Right renal pelvis (tissue), 4 donors: ENCODE measurements at places on chromosomes 11 and 22.

- no peak for DNase-seq
Measured at GRCh38 chr11:61280883-61281580, 14.1 kb downstream of the VWCE start.

- DNase-seq = no peak
Measured at GRCh38 chr11:126115127-126115495, 52.4 kb upstream of the CDON start.

- no peak for DNase-seq
Measured at GRCh38 chr11:832529-833113, at the start of gene CD151. TSS of gene CD151 (plus strand) at chr11:832952. CDS start at chr11:836070, 3,118 bp downstream.

- no peak for DNase-seq
Measured at GRCh38 chr11:34065505-34066203, 14.1 kb downstream of the CAPRIN1 start.

DNA sequence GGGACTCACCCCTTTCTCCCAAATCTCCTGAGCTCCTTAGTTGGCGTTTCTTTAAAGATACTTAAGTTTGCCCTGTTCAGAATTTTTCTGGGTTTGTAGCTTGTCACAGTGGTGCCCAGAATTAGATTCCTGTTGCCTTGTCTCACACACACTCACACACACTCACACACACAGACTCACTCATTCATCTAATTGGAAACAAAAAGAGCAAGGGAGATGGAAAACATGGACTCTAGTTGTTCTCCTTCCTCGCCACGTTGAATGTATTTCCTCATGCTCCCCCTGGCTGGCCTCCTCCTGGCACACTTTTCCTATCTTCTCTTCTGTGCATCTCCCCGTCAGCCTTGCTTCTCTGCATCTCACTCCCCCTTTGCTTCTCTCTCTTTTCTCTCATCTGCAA lies 752.3 kb downstream of the NTM start:
- DNase-seq = no peak

DNA sequence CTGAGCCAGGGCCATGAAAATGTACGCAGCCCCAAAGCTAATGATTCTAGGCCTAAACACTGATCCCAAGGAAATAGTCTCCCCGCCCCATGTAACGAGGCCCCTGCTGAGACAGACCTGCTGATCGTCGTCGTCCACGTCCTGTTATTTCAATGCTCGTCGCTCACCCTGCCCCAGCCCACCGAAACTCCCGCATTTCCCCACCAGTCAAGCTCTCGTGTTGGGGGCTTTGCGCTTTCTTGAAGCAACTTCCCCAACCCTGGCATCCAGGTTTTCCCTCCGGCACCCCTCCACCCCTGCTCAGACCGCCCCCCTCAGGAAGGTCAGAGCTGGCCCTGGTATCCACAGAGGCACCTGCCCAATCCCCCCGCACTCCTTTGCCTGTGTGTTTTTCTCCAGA lies 58.8 kb upstream of the LINC01488 start:
- no peak for DNase-seq

DNA sequence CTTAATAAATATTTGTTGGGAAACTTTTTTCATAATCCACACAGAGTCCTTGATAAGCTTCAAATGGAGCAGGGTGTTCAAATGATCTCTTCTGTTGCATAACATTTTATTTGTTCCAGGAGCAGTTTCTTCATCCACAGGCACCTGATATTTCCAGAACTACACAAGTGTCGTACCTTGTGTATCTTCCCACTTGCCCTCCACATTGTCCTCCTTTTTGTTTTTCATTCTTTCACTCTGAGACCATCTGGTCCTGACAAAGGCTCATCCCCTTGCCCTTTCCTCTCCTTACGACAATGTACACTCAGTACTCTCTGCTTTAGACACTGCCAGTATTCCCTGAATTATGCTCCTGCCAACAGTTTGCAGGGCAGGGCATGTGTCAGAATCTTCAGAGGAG lies 5.2 kb upstream of the AMOTL1 start:
- no peak for DNase-seq

DNA sequence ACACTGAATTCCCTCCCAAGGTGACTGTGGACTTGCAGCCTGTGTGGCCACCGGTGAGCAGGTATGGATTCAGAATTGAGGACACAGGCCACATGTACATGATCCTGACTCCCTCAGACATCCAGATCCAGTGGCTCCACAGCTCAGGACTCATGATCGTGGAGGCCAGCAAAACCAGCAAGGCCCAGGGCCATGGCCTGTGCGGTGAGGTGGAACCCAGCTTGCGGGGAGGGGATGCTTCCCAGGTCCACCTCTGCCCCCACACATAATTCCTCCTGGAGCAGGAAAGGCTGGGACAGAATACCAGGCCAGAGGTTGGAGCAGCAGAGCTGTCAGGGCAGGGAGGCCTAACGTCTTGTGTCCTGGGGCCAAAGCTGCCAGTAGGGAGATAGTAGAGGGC lies 82.1 kb downstream of the OTOG start:
- DNase-seq = no peak

DNA sequence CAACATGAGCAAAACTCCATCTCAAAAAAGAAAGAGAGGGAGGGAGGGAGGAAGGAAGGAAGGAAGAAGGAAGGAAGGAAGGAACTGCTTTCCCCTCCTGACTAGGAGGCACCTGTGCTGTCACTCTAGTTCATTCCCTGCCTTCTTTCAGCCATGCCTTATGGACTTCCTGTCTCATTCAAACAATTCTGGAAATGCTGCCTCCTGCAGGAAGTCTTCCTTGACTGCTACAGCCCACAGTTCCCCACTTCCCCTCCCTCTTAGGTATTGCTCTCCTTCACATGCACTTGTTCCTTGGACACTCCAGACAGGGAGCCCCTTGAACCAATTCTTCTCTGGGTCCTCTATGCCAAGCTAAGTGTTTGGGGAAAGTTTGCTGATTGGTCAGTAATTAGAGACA lies 31.6 kb upstream of the WNT11 start:
- no peak for DNase-seq

DNA sequence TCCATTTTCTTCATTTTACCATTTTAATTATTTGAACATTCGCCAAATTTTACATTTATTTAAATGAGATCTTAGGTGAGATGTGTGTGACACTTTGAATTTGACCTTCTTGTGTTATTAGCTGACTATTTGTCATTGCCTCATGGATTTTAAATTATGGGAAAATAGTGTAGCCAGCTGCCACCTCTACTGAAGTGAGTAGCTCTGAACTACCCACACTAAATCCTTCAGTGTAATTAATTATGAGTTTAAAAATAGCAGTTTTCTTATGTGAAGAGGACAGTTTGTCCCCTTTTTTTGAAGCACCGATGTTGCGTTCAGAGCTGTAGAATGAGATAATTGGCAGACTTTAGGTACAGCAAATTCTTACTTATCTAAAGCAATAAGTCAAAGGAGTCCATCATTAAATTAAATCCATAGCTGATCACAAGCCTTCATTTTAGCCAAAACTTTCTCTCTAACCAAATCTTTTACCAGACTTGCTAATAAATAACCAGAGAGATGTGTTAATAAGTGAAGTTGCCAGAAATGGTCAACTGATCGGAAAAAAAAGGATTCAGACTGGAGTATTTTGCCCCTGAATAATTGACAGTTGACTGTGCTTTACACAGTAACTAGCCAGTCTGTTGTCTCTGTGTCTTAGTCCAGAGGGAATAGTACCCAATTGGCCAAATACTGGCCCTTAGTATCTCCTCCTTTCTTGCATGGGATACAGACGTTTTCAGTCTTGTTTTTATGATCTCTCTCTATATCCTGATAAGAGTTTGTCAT lies 75.0 kb downstream of the ZC3H12C start:
- DNase-seq = no peak

DNA sequence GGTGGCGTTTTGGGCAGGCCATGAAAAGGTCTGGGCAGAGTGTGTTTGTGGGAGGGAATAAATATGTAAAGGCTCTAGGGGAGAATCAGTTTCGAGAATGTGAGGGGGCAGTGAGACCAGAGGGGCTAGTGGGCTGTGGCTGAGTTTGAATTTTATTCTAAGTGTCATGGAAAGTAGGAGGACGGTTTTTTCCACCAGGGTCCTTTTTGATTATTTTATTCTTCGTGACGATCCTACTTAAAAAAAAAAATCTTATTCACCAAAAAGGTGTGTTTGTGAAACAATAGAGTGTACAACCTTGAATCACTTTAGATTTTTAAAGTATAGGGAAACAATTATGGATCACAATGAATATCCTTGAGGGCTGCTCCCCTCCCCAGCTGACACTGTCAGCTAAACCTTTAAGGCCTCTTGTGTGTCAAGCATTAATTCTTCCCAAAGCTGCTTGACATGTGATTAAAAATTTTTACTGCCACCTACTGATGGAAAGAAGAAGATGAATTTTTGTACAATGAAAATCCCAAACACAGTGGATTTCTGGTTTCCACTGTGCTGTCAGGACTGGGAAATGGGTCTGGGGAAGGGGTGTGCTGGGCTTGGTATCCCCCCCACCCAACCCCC lies 107.5 kb upstream of the OR4B1 start:
- DNase-seq = no peak

DNA sequence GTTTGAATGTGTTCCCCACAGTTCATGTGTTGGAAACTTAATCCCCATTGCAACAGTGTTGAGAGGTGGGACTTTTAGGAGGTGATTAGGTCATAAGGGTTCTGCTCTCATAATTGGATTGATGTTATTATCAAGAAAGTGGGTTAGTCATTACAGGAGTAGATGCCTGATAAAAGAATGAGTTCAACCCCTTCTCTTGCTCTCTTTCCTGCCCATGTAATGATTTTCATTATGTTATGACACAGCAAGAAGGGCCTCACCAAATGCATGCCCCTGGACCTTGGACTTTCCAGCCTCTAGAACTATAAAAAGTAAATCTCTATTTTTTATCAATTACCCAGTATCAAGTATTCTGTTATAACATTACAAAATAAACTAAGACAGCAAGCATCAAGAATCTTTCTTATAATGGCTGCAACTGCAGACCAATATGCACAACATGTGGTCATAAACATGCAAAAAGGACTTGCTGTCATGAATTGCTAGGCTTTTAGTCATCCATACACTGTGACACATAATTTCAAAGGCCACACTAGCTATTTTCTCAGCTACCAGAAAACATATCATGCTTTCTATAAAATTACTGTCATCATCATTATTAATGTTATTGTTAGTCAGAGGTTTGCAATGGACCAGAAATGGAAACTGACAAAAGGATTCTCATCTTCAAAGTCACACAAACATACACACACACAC lies 99.9 kb upstream of the GUCY1A2 start:
- DNase-seq = no peak

DNA sequence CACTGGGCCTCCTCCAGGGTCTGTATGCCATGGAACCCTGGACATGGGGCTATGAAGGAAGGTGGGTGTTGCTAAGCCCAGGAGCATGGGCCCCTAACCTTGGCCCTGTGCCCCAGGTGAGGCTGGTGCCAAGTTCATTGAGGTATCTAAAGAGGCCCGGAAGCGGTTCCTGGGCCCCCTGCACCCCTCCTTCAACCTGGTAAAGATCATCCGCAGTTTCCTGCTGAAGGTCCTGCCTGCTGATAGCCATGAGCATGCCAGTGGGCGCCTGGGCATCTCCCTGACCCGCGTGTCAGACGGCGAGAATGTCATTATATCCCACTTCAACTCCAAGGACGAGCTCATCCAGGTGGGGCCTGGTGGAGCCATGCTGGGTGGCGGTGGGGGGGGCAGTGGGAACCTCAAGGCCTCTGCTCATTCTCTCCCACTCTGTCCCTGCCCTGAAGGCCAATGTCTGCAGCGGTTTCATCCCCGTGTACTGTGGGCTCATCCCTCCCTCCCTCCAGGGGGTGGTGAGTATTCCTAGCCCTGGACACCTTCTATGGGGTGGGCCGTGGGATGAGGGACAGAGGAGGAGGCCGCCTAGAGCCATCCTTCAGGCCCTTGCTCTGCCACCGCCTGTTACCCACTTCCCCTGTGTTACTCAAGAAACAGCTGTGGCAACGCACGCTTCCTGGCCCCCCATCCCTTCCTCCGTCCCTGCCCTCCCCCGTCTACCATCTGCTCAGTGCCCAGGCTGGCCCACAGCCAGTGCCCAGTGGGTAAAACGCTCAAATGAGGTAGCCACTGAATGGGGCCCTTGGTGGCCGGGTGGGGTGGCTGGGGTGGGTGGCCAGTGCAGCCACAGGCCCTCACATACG lies 3.0 kb downstream of the PNPLA2 start:
- DNase-seq = no peak

GRCh38 chr11:61699737-61700160 lies 19.6 kb downstream of the DAGLA start:
- no peak for DNase-seq

DNA sequence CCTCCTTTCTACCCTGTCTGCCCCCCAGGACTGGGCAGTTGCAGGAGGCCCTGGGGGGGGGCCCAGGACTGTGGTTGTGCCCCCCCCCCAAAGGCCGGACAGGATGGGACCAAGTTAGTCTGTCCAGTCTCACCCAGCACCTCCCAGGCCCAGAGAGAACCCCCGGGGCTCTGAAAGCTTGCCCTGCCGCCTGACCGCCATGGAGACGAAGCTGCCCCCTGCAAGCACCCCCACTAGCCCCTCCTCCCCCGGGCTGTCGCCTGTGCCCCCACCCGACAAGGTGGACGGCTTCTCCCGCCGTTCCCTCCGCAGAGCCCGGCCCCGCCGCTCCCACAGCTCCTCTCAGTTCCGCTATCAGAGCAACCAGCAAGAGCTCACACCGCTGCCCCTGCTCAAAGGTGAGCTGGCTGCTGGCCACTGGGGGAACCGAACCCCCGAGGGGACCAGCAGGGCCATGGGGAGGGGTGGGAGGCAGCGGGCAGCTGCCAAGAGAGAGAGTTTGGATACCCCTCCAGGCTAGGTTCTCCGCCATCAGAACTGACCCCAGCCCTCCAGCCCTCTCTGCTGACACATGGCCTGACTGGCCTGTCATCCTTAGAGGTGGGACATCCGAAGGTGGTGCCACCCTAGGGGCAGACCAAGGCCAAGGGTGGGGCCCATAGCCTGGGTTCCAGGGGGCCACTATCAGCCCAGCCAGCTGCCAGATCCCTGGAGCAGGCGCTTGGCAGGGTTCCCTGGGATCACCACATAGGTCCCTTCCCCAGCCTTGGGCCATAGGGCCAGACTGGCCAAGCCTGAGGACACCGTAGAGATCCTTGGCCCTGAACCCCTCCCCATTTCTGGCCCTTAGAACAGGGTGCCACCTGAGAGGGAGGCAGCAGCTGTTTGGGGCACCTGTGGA lies 1.3 kb downstream of the PPP2R5B start:
- DNase-seq = no peak
